Hematopoietic multipotent progenitor cell treated with erythropoietin and hydrocortisone succinate and interleukin-3 and kit ligand, for 15 days (in vitro differentiated cells): ENCODE measurements at places on chromosomes 11 and 22.

DNA sequence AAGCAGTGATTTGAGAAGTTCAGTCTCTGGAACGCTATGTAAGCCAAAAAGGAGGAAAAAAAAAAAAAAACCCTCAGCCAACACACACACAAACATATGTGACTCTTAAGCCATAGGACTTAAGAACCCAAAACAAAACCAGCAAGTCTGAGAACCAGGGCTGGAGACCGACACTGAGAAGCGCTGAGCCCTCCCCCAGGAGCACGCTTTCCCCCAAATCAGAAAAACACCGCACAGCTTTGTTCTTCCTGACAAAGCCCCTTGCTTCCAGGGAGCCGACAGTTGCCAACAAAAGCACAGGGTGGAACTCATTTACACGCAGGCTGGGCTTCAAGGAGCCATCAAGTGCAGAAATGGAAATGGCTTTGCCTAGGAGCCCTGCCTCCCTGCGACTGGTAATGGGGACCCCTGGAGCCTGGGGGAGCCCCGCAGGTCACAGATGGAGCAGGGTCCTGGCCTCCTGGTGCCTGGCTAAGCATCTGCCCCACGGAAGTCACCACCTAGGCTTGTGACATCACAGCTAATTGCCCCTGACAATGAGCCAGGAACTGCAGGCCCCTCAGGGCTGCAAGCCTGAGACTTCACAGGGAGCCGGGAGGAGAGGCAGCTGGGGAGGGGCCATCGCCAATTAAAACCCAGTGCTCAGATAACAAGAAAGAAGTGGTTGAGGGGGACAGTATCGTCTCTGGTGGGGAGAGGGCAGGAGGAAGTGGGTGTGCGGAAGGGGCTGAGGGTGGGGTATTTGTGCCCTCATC, 66.9 kb downstream of the NFAM1 start:
- DNase-seq, result no peak

DNA sequence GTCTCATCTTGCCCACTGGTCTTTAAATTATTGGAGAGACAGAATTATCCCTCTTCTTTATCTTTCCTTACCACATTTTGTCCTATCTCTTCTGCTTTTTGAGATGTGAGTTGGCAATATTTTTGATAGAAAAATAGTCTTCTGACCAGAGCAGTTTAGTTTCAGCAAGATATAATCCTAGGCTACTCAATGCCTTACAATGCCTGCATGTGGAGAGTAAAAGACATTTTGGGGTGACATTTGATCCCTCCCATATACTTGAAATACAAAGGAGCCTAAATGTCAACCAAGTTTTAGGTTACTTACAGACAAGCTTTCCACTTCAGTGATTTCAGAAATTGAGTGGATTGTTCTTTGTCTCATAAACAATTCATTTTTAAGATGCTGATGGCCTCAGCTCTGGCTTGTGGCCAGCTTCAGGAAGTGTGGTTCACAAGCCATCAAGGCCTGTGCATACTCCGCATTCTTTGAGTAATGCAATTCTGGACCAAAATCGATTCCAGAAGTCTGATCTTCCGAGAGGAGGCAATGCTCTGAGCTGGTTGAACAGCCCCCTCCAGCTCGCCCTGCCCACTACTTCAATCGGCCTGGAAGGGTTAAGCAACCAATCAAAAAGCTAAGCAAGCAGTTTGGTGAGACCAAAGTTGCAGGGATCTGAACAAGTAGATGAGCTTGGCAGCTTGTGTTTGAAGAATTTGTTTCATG, 274.4 kb downstream of the BLID start:
- DNase-seq, result no peak

DNA sequence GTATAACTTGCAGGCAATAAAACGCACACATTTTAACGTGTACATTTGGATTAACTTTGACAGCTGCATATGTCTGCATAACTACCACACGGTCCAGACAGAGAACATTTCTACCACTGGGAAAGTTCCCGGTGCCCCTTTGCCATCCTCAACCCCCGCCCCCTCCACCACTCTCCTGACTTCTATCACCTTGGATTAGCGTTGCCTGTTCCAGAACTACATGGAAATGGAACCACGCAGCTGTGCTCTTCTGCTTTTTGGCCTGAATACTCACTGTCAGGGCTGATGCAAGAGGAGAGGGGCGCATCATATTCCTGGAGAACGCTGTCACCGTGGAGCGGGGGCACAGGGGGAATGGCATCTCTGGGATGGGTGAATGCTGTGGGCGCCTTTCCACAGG, 62.1 kb downstream of the LRP5 start:
- DNase-seq, result no peak

DNA sequence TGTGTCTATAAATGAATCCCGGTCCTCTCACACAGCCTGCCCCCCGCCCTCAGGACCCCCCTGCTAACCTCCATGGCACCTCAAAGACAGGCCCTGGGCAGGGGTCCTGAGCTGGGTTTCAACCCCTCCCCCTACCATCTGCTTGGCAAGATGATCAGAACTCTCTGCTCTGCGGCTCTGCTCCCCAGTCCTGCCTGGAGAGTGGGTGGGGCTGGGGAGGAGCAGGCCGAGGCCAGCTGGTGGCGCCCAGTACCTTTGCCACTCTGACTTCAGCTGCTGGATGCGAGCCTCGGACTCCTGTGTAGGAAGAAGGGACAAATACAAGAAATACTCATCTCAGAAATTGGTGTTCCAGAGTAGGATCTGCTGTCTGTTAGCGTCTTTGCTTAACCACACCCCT, 15.0 kb downstream of the SUN2 start:
- no peak for DNase-seq

DNA sequence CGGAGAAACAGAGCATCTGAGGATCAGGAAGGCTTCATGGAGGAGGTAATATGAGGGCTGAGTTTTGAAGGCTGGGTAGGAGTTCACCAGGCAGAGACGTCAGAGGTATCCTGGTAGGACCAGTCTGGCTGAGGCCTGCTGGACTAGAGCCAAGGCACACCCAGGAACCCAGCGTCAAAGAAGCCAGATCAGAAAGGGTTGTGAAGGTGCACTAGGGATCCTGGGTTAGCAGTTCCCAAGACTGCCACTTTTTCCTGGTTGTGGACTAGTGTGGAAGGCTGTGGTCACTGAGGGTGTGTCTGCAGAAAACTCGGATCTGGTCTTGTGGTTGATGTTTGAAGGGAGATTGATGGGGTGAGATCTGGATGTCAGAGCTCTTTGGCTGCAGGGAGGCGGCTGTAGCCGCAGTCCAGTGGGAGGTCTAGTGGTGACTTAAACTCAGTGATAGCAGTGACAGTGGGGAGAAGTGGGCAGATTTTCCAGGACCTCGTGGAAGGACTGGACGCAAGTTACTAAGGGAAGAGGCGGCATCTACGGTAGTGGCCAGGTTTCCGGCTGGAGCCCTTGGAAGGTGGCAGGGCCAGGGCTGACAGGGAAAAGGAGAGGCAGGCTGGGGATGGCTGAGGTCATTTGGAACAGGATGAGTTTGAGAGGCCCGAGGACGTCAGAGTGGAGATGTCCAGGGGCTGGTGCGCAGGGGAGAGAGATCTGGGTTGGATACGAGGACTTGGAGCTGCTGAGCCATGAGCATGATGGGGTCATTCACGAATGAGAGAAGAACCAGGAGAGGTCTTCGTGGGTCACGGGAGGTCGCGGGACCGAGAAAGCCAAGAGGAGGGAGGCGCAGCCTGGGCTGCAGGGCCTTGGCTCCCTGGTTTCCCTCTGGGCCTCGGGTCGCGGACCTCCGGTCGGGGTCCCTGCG, 10.9 kb downstream of the RELA start:
- peak; percentile 82 for DNase-seq

- DNase-seq, result peak; percentile 65
Observed at GRCh38 chr22:36331912-36332622, 55.7 kb downstream of the MYH9 start.

GRCh38 chr22:48819961-48820360, 1007.7 kb downstream of the BRD1 start:
- no peak for DNase-seq

- no peak for DNase-seq
Observed at GRCh38 chr22:25232301-25232700, 12.9 kb downstream of the CRYBB2 start.

DNA sequence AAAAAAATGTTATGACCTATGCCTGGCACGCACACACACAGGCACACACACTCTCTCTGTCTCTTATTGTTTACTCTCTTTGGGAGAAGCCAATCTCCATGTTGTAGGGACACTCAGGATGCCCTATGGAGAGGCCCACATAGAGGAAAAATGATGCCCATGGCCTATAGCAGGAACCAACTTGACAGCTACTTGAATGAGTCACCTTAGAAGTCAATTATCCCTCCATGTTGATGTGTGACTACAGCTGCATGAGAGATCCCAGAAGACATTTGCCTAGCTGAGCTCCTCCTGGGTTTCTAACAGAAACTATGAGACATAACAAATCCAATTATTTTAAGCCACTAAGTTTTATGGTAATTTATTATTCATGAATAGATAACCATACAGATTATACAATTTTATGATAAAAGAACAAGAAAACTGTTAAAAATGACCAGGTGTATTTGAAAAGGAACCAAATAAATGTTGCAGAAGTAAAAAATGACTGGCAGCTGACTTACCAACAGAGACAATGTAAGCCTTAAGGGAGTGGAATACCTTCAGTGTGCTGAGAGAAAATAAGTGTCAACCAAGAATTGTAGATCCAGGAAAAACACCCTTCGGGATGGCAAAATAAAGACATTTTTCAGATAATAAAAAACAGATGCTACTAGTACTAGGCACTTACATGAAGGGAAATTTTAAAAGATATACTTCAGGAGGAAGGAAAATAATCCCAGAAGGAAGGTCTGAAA, 403.7 kb upstream of the SYN3 start:
- DNase-seq, result no peak

- DNase-seq, result no peak
Observed at GRCh38 chr11:126704096-126704495, 296.5 kb downstream of the KIRREL3 start.

DNA sequence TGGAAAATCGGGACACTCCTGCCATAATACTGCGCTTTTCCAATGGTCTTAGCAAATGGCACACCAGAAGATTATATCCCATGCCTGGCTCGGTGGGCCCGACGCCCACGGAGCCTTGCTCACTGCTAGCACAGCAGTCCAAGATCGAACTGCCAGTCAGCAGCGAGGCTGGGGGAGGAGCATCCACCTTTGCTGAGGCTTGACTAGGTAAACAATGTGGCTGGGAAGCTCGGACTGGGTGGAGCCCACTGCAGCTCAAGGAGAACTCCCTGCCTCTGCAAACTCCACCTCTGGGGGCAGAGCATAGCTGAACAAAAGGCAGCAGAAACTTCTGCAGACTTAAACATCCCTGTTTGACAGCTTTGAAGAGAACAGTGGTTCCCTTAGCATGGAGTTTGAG, 15.6 kb downstream of the PTH start:
- DNase-seq, result no peak

GRCh38 chr11:56296898-56297297, 4.8 kb upstream of the OR8H1 start:
- no peak for DNase-seq

DNA sequence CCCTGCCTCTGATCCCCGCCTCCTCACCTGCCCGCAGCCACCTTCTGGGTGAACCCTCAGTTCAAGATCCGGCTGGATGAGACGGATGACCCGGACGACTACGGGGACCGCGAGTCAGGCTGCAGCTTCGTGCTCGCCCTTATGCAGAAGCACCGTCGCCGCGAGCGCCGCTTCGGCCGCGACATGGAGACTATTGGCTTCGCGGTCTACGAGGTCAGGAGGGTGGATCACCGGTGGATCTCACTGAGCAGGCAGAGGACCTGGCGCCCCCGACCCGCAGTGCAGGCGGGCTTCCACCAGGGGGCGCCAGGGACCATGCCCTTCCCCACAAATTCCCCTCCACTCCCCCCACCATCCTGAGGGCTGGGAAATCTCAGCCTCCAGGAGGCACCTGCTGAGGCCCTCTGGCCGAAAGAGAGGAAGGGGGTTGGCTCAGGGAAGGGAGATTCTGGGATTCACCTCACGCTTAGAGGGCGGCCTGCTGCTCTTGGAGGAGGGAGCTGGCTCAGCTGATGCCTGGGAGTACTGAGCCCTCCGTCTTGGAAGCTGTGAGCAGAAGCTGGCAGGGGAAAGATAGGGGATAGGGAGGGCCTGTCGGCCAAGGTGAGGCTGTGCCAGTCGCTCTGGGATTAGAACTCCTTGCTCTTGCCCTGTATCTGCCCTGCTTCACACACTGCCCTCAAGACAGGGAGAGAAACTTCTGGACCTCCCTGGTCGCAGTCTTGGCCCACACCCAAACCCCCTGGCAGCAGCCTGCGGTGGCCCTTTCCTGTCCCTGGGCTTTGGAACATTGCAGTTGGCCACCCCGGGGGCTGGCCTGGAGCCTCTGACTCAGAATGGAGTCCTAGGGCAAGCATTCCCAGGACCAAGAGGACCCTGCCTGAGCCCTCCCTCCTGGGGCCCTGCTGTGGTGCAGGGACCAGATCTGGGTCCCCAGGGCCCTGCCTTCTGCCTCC, 23.2 kb downstream of the CAPN1 start:
- DNase-seq, result peak; percentile 50

- peak; percentile 11 for DNase-seq
Observed at GRCh38 chr11:65438257-65439151, 15.9 kb downstream of the NEAT1 start.

GRCh38 chr11:125982348-125982730, 36.5 kb downstream of the VSIG10L2 start:
- no peak for DNase-seq

DNA sequence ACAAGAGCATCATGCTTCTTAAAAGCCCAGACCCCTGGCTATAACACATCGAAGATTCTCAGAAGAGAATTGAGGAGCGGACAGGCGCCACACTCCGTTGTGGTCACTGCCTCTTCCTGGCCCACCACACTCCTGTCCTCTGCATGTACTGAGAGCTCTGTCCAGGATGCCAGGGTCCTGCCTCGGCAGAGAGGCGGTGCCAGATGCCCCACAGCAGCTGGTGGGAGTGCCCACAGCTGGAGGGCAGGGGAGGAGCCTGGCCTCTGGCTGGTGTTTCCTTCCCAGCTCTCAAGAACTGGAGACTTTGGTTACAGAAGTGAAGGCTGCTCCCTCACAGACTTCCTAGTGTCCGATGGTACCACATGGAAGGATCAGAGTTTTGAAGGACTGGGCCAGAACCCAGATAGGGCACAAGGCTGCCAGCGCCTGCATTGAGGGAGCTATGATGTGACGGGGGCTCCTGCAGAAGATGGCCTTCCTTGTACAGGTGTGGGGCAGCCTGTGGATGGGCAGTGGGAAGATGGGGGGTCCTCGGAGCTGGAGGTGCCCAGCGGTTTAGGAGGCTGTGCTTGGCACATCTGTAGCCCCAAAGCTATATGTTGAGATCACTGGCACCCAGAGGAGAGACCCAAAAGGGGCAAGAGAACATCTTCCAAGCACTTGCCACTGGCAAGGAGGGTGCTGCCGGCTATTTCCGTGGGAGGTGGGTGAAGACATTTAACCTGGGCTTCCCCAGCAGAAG, 19.4 kb downstream of the RSPH14 start:
- DNase-seq, result no peak

DNA sequence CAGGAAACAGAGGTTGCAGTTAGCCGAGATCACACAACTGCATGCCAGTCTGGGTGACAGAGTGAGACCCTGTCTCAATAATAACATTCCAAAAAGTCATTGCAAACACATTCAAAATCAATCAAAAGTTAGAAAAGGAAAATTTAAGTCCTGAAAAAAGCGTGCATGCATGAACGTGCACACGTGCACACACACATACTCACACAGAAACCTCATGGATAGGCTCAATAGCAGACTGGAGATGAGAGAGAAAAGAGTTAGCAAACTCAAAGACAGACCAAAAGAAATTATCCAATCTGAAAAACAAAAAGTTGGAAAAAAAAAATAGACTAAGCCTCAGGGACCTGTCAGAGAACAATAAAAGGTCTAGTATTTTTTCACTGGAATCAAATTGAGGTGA, 1005.6 kb downstream of the TBC1D22A start:
- no peak for DNase-seq

- DNase-seq, result no peak
Observed at GRCh38 chr11:68353669-68354068, 41.3 kb downstream of the LRP5 start.

GRCh38 chr22:31509061-31509762, 12.9 kb downstream of the SFI1 start:
- no peak for DNase-seq
